ENCODE measurements at places on chromosomes 6 and 20.
A peak's percentile ranks its signal among the peaks of the same experiment; 100 is the strongest.

DNA sequence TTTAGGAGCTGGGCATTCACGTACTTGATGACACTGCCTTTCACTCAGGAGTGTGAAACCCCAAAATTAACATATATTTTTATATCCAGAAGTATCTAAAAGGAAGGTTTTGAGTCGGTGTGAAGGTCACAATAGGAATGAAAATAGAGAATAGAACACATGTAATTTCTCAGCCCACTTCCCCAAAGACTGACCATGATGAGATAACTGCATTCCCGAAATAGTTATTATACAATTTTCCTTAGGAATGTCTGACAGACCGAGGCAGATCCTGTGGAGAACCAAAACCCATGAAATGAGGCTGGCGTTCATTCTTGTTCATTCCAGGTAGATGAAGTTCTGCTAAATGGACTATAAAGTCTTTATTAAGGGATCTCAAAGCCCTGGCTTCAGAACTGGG lies 10.3 kb downstream of the NSFL1C start:
- DNase-seq: no peak

DNA sequence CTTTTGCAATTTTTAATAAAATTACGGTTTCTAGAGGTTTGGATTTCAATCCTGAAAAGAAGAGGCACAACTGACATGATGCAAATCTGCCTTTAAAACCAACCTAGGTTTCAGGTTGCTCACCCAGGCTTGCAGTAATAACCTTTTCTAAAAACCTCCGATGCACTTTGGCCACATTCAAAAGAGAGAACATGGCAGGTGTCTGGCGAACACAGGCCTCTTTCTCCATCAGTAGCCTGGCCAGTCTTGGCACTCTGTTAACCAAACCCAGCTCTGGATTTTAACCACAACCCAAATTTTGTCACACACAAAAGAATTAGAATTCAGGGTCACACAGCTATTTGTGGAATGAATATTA lies 55.8 kb upstream of the MAFB start:
- no peak for DNase-seq

DNA sequence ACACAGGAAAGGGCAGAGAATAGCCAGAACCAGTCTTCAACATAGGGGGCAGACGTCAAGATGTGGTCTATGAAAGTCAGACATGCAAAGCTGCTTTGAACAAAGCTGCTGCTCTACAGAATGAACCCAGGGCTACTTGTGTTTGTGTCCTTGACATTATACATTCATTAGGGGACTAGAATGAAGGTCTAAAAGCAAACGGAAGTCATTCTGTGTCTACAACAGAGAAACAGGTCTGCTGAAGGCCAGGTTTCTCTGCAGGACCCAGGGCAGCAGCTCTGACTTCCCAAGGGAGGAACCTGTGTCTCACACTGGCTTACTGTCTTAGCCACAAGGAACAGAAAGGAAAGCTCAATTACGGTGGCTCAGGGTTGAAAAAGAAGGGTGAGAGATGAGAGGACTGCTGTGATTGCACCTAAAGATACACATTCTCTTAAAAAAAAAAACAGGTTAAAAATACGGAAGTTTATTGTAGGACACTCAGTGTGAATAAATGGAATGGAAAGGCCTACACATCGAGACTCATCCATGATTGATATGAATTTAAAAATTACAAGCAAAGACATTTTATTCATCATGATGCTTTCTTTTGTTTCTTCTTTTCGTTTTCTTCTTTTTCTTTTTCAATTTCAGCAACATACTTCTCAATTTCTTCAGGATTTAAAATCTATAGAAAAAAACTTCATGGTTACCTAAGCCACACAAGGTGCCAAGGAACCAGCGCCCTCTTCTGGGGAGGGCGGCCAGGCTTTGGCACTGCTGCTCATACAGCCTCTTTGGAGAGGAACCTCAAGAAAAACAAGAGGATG lies 6.7 kb downstream of the PSMA7 start:
- DNase-seq: peak; percentile 69

DNA sequence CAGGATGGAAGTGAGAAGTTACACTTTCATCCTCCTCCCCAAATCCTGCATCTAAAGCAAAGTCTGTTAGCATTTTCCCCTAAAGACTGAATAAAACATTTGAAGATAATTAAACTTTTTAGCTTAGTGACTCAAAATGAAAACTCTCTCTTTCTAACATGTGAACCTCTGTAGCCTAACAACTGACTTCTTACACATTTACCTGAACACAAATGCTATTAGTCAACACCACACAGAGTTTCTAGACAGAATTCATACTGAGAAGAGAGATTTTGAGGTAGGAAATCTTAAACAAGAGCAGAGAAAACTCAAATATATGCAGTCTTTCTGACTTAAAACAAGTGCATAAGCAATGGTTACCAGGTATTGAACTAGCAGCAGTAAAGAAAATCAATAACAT lies 149.9 kb upstream of the SMLR1 start:
- no peak for DNase-seq

- DNase-seq: no peak
Measured at GRCh38 chr20:45452238-45452637, 17.3 kb upstream of the WFDC2 start.

- no peak for DNase-seq
Measured at GRCh38 chr20:36308986-36309385, 2.8 kb downstream of the DLGAP4 start.

GRCh38 chr6:74785236-74785635 lies 420.6 kb downstream of the COL12A1 start:
- no peak for DNase-seq

DNA sequence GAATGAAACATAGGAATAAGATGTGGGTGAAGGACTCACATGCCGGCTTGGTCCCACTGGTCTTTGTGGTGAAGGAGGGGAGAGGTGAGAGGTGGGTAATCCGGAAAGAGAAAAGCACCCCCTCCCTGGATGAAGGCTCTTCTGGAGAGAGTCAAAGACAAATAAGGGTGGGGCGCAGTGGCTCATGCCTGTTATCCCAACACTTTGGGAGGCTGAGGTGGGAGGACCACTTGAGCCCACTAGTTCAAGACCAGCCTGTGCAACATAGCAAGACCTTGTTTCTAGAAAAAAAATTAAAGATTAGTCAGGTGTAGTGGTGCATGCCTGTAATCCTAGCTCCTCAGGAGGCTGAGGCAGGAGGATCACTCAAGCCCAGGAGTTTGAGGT lies 3.1 kb downstream of the LTB start:
- no peak for DNase-seq

DNA sequence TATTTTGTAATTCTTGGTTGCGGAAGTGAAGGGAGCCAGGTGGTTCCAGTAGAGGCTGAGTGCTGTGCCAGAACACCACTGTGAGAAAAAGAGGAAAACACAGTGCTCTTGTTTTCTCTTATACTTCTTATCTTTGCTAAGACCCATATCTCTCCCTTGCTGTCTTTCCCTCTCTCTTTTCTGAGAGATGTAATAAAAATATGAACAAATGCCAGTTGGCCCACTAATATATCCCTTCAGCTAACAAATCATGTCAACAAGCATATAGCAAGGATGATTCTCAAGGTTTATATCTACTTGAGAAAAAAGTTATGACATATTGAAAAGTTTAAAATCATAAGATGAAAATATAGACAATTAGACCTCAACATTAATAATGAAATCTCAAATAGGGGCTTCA lies 758.3 kb downstream of the HDGFL1 start:
- no peak for DNase-seq

GRCh38 chr6:35328108-35328723 lies 14.1 kb upstream of the PPARD start:
- DNase-seq: no peak

- DNase-seq: no peak
Measured at GRCh38 chr20:17504066-17504897, 26.9 kb downstream of the BFSP1 start.

DNA sequence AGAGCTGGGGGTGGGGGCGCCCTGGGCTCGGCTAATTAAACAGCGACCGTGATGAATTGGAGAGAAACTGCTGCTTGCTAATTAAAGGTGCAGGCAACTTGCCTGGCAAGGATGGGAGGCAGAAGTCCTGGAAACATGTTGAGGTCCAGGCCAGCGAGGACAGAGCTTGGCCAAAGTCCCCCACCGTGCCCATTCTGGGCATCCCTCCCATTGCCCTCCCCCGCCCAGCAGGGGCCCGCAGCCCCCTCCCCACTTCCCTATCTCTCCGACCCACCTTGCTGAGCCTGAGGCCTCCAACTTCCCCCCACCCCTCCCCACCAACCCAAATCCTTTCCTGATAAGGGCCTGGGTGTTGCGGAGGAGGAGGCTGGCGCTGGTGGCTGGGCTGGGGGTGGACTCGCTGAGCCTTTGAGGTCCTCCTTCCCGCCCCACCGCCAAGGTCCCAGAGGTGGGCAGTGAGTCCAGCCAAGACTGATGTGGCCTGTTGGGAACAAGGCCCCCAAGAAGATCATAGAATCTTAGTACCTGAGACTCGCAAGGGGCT lies 23.3 kb downstream of the C20orf203 start:
- no peak for DNase-seq

GRCh38 chr6:22899426-22899825 lies 330.1 kb downstream of the HDGFL1 start:
- DNase-seq: no peak

- DNase-seq: no peak
Measured at GRCh38 chr6:77026341-77026740, 436.9 kb downstream of the HTR1B start.

DNA sequence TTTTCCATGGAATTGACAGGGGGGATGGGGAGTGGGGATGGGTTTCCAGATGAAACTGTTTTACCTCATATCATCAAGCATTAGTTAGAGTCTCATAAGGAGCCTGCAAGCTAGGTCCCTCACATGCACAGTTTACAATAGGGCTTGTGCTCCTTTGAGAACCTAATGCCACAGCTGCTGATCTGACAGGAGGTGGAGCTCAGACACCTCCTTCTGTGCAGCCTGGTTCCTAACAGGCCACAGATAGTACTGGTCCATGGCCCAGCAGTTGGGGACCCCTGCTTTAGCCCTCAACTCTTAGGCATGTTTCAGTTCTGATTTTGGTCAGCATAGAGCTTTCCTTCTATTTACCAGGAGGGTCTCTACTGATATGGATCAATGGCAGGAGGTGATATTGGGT lies 251.6 kb downstream of the LAMA2 start:
- DNase-seq: no peak

DNA sequence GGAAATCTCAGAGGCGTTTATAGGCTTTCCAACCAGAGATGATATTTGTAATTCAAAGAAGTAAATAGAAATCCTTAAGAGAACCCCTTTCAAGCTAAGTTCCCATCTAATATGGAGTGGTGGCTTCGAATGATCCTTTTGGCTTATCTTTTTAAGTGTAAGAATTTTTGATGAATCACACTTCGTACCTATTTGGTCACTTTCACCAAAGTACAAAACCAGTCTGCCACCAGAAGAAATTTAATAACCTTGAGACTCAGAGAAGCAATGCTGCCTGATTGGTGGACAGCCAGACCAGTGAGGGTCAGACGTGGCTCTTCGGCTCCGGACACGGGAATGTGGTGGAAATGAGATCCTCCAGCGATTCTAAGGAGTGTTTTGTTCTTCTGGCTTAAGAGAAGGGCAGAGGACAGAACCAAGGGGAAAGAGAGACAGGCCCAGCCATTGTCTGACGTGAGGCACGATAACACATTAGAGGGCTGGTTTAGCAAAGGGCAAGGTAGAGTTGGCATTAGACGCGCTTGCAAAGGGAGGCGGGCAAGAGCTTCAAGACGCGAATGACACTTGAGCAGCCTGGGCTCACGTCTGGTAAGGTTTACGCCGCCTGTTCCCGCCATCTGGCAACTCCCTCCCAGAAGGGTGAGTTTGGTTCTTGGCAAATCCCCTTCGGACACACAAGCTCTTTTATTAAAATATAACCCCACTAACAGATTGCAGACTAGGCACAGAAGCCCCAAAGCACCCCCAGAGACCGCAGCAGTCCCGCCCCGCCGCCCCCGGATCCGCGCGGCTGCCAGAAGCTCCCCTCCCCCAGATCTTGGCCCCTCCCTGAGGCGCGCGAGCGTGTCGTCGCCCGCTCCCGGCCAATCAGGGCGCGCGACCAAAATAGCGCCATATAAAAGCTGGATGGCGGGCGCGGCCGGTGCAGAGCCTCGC lies 50.0 kb upstream of the EZR start:
- DNase-seq: no peak

DNA sequence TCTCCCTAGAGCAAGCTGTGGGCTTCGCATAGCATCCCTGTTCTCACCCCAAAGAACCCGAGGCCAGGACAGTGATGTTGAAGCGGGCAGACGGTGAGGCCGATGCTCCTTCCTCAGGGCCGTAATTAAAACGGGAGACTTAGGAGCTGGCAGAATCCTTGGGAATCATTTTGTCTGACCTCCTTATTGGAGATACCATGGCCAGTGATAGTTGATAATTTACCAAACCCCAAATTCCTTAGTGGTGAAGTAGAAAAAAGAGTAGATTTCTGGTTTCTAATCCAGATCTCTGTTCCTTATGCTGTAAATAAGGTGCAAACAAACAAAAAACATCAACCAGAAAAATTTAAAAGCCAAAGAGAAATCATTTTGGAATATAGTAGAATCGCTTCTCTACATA lies 361.1 kb upstream of the AGPAT4 start:
- no peak for DNase-seq

DNA sequence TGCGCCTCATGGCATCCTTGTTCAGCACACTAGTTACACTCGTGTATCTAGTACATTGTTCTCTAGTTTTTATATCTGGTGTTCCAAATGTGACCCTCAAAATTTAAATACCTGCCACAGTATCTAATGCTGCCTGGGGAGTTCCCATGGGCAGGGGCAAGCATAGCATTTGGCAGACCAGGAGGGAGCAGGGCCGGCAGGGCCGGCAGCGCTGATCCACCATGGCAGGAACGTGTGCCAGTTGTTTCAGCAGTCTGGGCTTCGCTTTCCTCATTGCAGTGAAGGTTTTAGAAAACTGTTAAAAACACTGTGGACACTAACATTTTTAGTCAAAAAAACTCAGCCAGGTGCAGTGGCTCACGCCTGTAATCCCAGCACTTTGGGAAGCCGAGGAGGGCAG lies 19.2 kb downstream of the NANP start:
- DNase-seq: no peak

GRCh38 chr6:56766806-56767178 lies 124.1 kb upstream of the DST start:
- no peak for DNase-seq

DNA sequence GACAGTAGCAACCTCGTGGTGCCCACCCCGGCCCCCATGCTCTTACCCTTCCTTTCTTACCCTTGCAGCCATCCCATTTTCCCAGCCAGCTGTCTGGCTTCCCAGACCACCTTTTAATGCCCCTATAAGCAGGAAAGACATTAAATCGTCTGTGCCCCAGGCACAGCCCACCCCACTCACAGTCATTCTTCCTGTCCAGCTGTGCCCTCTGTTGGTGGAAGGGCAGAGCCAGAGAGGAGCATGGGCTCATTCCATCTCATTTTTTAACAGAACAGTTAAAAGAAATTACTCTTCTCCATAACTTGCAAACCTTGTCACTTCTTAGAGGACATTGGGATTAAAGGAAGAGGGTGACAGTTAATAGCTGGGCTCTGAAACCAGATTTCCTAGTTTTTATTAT lies 240.5 kb downstream of the NRN1 start:
- no peak for DNase-seq

- no peak for DNase-seq
Measured at GRCh38 chr20:47710665-47711045, 74.6 kb downstream of the SULF2 start.
